ENCODE measurements at places on chromosomes 7 and 10. TPM values are rescaled to one million over a fixed set of nuclear protein-coding genes. Genes with fewer than 3 reads are reported as not detected.

- DNase-seq: no peak
These were observed 40.6 kb upstream of the AOAH start for GRCh38 chr7:36764929-36765328.

GRCh38 chr10:98295907-98296306, 27.9 kb upstream of the LOXL4 start:
- no peak for DNase-seq

DNA sequence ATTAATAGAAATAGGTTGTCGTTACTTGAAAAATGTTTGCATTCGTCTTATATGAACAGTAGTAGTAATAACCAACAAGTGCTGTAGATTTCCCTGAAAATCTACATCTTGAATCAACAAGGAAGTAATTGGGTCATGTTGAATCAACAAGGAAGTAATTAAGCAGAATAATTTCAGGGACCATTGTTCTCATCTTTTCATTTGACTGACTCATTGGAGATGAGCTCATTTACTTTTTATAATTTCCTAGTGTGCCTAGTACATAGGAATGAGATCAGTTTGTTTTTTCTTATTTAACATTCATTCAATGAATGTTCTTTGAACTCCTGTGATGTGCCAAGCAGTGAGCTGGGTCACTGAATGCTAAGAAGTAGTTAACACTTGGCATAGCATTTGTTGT, 8.2 kb downstream of the CLDN12 start:
- no peak for DNase-seq

DNA sequence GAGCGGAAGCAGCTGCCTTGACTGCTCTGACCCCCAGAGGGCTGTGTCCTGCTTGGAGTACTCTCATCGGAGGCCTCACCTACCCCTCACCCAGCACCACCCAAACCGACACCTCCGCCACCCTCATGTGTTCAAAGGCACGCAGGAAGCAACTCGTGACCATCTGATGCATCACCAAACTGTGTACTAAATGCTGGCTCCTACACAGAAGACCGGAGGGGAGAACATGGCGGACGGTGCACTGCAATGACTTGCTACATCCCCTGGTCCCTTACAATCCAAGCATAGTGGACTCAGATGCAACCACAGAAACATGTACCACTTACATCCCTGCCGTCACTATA, 3.4 kb downstream of the PDAP1 start:
- no peak for DNase-seq

DNA sequence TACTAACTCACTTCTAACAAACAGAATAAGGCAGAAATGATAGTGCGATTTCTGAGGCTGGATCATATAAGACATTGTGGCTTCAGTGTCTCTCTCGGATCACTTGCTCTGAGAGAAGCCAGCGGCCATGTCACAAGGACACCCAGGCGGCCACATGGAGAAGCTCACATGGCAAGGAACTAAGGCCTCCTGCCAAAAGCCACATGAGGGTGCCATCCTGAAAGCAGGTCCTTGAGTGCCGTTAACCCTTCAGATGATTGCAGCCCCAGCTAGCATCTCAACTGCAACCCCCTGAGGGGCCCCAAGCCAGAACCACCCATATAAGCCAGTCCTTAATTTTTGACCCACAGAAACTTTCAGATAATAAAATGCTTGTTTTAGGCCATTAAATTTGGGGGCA, 6.9 kb upstream of the VDAC2 start:
- no peak for DNase-seq

DNA sequence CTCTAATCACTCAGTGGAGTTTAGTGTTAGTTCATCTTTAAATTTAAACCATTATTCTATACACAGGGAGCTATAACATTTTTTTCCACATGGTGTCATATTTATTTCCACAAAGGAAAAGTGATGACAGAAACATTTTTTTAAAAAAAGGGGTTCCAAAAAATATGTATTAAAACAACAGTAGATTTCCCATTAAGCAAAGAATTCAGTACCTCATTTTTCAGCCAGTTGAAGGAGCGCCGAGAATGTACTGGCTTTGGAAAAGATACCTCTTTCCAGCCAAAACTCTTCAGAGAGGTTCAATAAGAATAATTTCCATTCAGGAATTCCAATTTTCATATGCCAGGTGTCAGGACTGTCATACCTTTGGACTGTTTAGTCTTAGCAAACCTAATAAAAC, 250.5 kb upstream of the MEOX2 start:
- DNase-seq: no peak

- no peak for DNase-seq
These were observed 48.3 kb upstream of the PAX2 start for GRCh38 chr10:100697070-100697469.

- no peak for DNase-seq
These were observed 25.2 kb downstream of the DNAJC1 start for GRCh38 chr10:21978191-21978862.

- peak; percentile 93 for DNase-seq
These were observed 1.1 kb downstream of the HNRNPA2B1 start for GRCh38 chr7:26199301-26200037.

- DNase-seq: no peak
These were observed 294.9 kb downstream of the FGFR2 start for GRCh38 chr10:121303287-121303890.

DNA sequence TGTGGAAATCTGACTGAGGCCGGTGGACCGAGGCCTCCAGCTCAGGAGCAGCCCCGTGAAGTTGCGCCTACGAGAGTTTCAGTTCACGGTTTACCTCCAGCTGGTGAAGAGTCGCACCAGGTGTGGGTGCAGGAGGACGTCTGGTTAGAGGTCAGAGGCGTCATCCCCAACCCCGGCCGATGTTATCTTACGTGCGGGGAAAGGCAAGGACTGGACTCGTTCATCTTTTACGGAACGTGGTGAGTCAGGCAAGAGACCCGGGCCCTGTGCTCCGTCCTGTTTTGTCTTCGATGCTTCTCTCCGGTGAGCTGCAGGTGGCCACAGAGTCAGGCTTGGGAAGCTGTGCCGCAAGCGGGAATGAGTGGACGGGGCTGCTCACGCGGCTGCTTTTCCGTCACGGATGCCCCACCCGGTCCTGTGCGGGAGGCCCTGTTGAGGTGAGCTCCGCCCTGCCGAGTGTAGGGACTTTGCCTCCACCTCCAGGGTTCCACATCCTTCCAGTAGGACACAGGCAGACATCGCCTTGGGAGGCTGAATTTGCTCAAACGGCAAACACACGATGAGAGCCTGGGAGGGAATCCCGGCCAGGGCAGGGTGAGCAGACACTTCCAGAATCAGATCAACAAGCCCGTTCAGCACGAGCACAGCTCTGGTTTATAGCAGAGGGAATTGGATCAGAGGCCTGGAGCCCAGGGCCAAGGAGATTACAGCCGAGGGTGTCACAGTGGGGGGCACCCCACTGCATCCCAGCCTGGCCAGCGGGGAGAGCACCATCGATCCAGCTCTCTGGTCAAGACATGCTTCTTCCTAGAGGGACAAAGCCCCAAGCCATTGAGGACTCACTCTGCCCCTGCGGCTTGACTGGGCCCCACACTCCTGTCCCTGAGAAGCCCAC, 50.1 kb upstream of the INPP5A start:
- no peak for DNase-seq

GRCh38 chr10:14598809-14599764, 175.6 kb downstream of the FAM107B start:
- DNase-seq: no peak

DNA sequence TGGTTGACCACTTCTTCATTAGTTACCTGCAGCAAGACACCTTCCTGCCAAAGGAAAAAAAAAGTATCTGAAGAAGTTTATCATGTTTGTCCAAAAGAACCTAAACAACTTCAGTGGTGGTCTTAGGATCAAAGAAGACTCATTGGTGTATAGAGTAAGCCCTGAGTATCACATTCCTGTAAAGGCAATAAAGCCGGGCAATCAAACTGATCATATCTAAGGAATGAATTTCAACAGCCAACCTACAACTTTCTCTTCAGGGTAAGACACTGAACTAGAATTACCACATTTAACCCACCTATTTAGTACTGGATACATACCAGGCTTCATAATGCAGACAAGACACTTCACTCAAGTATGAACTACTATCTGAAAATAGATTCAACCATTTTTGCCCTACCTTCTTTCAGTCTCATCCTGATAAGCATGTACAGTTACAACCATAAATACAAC, 10.1 kb downstream of the HNRNPA2B1 start:
- DNase-seq: no peak

- DNase-seq: no peak
These were observed 20.8 kb downstream of the SPOCK2 start for GRCh38 chr10:72067463-72068125.

- DNase-seq: peak; percentile 86
These were observed 324.1 kb upstream of the LRRN3 start for GRCh38 chr7:110766864-110767263.

DNA sequence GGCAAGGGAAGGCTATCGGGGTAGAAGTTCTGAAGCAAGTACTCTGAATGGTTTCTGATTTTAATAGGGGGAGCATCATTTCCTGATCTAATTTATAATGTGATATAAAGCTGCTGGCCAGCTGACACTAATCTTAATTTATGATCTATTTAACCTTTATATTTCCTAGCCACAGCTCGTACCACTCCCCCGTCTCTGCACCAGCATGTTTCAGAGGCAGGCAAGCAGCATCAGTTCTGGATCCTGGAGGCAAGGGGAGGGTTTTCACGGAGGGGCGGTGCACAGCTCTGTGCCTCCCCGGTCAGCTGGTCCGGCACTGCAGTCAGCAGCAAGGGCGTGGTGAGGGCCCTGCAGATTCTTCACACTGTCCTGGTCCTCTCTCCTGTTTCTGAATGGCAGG, 30.0 kb downstream of the MGMT start:
- no peak for DNase-seq

DNA sequence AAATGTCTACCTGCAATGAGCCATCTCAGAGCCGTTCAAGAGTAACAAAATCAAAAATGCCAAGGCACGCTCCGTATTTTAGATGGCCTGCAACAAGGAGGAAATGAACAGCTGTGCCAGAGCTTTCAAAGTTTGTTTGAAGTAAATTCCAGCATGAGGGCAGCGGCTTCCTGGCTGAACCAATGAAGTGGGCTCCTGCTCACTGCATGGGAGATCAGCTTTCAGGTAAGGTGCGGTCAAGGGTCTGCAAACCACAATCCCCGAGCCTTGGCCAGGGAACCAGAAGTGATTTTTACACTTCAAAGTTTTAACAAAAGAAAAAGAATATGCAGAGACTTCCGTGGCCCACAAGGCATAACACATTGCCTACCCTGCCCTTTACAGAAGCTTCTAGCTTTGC, 120.6 kb downstream of the DIP2C start:
- DNase-seq: no peak

DNA sequence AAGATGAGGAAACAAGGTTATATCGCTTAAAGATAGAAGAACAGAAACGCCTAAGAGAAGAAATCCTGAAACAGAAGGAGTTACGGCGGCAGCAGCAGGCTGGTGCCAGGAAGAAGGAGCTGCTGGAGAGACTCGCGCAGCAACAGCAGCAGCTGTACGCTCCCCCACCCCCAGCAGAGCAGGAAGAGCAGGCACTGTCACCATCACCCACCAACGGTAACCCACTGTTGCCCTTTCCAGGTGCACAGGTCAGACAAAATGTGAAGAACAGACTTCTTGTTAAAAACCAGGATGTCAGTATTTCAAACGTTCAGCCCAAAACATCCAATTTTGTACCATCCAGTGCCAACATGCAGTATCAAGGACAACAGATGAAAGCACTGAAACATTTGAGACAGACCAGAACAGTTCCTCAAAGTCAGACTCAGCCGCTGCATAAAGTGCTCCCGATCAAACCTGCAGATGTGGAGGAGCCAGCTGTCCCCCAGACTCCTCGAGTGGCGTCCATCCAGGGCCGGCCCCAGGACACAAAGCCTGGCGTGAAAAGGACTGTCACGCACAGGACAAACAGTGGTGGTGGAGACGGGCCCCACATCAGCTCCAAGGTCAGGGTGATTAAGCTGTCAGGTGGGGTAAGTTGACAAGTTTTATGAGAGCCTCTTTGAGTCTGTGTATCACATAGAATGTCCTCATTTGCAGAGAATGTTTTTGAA, 67.1 kb downstream of the SHH start:
- DNase-seq: no peak

DNA sequence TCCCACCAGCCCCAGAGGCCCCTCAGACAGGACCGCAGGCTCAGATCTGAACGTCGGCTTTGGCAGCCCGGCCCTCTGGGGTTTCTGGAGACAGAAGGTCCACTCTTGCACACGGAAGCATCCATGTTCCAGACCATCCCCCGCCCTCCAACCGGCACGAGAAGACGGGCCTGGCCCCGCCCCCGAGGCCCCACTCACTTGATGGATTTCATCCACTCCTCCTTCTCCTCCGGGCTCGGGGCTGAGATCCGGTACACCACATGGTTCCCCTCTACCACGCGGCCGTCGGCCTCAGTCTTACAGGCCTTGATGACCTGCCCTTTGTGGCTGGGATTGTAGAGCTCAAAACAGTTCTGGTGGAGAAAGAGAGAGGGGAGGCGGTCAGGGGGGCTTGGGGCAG, 107.3 kb downstream of the CYTH3 start:
- DNase-seq: no peak

DNA sequence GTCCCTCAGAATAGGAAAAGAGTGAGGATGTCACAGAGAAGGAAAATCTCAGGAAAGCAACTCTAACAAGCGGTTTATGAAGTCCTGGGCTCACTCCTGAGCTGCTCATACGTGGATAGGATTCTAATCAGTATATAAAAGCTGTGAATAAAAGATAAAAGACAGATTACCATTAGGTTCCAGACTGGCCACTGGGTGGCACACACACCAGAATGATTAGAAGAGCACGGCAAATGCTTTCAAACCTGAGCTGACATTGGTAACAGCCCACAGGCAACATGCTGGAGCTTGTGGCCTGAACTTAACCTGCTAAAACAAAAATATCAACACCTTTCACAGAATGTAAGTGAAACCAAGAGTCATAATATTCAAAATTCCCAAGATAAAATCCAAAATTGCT, 370.8 kb downstream of the GRID1 start:
- DNase-seq: peak; percentile 71

GRCh38 chr10:50279489-50279888, 28.2 kb upstream of the ASAH2 start:
- DNase-seq: no peak

The SLC13A1 gene
- not detected for polyA plus RNA-seq

The SKIDA1 gene
- 4.5 TPM for polyA plus RNA-seq

The TIMM23B gene
- polyA plus RNA-seq: 23.3 TPM

The ZNF425 gene
- polyA plus RNA-seq: 6.1 TPM

The VGF gene
- 70.2 TPM for polyA plus RNA-seq

The CDK14 gene
- polyA plus RNA-seq: 87.7 TPM

The CHAT gene
- 1.6 TPM for polyA plus RNA-seq

The STEAP1 gene
- polyA plus RNA-seq: 1.2 TPM

The RBM20 gene
- 1.3 TPM for polyA plus RNA-seq

All from spinal cord (tissue), 10 donors.